ENCODE measurements at places on chromosomes 4 and X. TPM values are rescaled to one million over a fixed set of nuclear protein-coding genes. Genes with fewer than 3 reads are reported as not detected.

DNA sequence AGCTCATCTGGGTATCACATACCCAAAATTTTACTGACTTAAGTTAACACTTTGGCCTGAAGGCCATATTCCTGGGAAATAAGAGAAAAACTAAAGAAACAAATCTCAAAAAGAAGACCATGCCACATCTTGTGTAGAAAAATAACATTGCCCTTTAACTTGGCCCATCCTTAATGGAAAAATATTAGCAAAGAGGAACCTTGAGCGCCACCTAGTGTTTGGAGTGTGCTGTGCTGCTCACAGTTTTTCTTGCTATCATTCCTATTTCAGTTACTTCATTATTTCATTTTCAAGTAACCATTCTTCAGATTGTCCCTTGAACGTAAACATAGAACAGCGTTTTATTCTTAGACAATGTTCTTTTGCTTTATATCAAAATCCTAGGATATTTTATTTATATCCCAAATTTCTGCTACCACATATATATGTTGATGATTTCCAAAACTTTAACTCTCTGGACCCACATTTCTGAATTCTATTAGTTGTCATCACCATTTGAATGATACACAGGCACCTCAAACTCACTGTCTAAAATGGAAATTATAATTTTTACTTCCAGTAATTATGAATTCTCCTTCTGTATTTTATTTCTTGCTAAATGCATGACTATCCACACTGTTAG, 999.0 kb upstream of the ADGRL3 start:
- peak; percentile 84 for DNase-seq

- no peak for DNase-seq
Observed at GRCh38 chr4:99665983-99666382, 8.4 kb upstream of the C4orf54 start.

Gene SLC34A2
- 4.5 TPM for total RNA-seq

DNA sequence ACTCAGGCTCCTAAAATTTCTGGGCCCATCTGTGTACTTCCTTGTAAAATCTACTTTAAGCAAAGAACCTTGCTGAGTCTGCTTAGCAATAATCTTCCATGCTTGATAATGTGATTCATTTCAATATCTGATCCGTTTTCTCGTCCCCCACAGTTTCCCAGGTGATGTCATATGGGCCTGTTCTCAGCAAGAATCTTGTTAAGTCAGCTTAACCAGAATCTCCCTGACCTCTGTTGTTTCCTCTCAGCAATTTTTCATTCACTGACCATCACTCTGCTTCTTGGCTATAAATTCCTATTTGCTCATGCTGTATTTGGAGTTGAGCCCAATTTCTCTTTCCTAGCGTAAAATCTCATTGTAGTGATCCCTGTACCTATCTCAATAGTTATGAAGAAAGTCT, 13.9 kb downstream of the CSN2 start:
- no peak for DNase-seq

Gene APLN
- total RNA-seq: 0.22 TPM

Gene GPM6B
- total RNA-seq: 65.3 TPM

Gene P2RY4
- total RNA-seq: 0.29 TPM

Gene XK
- 0.49 TPM for total RNA-seq

GRCh38 chr4:88223516-88223915, 60.8 kb downstream of the PPM1K start:
- DNase-seq: no peak

Gene SHROOM3
- total RNA-seq: 18.0 TPM

GRCh38 chr4:39631700-39632079, 7.0 kb downstream of the SMIM14 start:
- DNase-seq: no peak

- DNase-seq: peak; percentile 60
Observed at GRCh38 chr4:169859366-169860216, 101.8 kb upstream of the HPF1 start.

- no peak for DNase-seq
Observed at GRCh38 chr4:15370296-15370695, 57.5 kb upstream of the C1QTNF7 start.

DNA sequence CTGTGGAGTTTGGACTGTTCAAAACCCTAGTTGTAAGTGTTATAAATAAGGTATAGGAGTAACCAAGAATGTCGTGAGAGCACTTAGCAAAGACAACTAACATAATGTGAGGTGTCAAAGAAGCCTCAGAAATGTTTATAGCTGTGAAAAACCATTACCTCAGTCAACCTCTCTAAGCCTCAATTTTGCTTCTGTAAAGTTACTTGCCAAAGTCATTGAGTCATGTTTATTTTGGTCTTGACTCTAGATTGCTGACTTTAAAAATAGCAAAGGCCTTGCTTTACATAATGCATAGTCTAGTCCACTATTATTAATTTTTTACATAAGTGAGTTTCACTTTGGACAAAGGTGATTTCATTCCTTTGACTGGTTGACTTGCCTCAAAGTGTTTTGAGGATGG, 257.6 kb upstream of the CXXC4 start:
- no peak for DNase-seq

DNA sequence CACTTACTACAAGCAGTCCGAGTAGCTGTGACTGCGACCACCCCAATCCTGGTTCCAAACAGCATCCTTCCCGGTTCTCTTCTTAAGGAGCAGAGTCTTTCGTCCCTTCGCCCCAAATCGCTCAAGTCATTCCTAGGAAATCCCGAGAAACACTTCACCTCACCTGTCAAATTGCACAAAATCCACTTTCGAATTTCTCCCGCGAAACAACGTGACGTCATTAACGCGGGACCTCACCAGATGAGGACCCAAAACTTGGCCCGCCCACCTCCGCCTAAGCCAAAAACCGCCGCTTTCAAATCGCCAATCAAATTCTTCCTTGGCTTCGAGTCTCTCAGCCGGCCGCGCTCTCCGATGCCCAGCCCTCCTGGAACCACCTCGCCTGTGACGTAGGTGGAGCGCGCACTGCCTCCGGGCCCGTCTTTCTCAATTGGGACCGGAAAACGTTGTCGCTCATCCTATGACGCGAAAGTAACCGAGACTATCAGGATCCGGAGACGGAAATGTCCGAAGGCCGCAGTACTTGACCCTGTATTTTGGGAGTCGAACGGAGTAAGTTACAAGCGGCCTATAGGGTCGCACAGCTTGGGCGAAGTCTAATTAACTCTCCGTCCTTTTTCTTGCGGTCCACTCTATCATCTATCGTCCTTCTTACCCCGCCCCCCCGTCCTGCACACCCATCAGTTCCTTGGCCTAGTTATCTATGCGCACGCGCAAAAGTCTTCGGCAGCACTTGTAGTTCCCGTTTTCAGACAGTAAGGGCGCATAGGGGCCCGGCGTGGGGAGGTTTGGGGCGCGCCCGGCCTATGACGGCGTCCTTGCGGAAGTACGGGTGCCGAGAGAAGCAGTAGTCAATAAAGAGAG, at the start of the genes LARP7 and ZGRF1:
Gene LARP7, plus strand, starts transcription at position 456 of the 864 bp plus-strand sequence. CDS start 7,527 bp downstream, outside the sequence.
Gene ZGRF1, minus strand, starts transcription at position 222 of the 864 bp plus-strand sequence. CDS start 3,733 bp downstream, outside the sequence.
- peak; percentile 99 for DNase-seq

Gene CTAG1A
- not detected for total RNA-seq

Gene TACR3
- 0.46 TPM for total RNA-seq

Gene NAA15
- 78.9 TPM for total RNA-seq

DNA sequence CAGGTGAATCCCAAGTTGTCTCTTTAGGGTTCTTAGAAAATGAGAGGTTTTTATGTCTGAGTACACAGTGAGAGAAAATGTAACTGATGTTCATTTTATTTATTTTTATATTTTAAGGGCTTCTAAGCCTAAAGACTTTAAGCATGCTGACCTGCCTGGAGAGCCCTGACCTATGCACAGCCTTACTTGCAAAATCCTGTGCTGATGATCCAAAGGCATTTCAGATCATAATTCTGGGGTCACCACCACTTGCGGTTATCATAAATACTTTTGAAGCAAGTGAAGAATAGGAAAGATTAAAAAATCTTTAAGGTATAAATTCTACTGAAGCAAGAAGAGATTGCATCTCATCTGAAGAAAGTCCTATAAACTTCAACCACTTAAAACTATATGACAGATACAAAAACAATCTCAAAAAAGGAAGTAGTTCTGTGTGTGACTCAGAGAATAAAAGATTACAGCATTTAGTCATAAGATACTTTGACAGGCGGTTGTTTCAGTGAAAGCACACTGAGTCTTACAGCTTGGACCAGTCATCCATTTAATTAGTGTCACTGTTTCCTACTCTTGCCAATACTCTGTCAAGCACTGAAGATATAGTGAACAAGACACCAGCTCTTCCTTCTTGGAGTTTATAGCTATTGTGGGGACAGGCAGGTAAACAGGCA, 245.2 kb upstream of the DIPK2B start:
- no peak for DNase-seq

DNA sequence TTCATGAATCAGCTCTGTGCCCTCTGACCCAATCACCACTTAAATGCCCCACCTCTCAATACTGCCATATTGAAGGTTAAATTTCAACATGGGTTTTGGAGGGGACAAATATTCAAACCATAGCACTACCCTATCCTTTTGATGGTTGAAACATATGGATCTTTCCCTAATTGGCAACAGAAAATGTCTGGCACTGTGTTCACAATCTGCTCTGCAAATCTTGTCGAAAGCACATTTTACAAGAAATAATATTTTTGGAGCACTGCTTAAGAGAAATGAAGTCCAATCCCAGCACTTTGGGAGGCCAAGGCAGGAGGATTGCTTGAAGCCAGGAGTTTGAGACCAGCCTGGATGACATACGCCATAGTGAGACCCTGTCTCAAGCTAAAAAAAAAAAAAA, 130.6 kb upstream of the FAM9C start:
- no peak for DNase-seq

Gene AR
- 2.2 TPM for total RNA-seq

DNA sequence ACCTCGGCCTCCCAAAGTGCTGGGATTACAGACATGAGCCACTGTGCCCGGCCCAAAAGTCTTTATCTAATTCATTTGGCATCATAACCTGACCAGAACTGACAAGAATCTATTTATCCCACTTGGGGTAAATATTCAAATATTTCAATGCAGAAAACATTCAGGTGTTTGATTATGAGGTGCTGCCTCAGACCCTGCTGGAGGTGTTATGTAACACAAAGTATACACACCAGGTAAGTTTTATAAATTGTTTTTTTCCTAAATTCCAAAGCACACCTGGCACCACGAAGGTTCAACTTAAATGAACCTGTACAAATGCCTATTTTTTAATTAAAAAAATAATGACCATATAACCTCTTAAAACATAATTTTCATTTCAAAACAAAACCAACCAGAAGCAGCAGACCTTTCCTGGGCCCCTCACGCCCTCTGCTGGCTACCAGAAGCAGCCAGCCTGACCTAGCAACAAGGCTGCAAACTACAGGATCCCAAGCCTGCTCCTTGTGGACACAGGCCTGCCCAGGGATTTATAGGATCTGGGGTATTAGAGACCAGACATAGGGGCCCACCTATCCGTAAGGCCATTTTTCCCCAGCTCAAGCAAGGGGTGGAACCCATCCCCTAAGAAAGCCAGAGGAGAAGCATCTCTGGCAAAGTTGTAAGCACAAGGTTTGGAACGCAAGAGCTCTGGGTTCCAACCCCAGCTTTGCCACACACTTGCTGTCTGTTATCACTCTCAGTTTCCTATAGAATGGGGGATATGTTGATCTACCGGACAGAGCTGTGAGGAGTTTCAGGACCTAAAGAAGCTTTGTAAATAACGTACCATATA, 11.7 kb downstream of the OTUD5 start:
- DNase-seq: peak; percentile 80

DNA sequence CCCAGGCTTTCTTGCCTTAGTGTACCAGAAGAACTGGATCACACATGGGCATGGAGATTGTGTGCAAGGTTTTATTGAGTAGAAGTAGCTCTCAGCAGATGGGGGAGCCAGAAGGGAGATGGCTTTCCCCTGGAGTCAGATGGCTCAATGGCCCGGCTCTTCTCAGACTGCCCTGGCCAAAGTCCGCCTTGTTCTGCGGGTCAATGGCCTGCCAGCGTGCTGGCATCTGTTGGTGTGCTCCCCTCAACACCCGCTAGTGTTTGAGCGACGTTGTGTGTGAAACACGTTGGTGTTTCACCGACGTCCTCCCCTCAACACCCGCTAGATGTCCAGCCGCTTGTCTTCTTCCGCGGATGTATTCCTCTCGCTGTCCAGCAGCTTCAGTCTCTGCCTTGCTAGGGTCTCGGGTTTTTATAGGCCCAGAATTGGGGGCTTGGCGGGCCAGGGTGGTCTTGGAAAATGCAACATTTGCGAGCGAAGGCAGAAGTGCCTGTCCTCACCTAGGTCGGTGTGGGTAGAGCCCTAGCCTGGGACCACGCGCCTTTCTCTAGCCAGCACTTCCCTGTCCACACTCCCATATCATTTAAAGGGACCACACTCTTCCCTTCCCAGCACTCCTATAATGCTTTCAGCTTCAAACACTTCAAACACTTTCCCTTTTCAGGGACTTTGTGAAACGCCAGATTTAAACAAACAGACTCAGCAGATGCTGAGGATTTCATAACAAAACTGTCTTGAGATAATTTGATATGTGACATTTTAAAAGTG, 21.1 kb upstream of the PRKG2 start:
- DNase-seq: no peak

Gene HNRNPDL
- total RNA-seq: 383 TPM

Gene RAB41
- not detected for total RNA-seq

Gene BOD1L1
- total RNA-seq: 46.3 TPM

Gene COL4A6
- 169 TPM for total RNA-seq
